Foreskin keratinocyte (primary cell): ENCODE measurements at places on chromosomes 5 and 9. TPM values are rescaled to one million over a fixed set of nuclear protein-coding genes. Genes with fewer than 3 reads are reported as not detected.
A peak's percentile ranks its signal among the peaks of the same experiment; 100 is the strongest.

- DNase-seq = peak; percentile 25
Measured at GRCh38 chr5:44862808-44863207, 54.1 kb downstream of the MRPS30 start.

- no peak for DNase-seq
Measured at GRCh38 chr5:165497707-165498106, 1992.3 kb downstream of the MAT2B start.

DNA sequence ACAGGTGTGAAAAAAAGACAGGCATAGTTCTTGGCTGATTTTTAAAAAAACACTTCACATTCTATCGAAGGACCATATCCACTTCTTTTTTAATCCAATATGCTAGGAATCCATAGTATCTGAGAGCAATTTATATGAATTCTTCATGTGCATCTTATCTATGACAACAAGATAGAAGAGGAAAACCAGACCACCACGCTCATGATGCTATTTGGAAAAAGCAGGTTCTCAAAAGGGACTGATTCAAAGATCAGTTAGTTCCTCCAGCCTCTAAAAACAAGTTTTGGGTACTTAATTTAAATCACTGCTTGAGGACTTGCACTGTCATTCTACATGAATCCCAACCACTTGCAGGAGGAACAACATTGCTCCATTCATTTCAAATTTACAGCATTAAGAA is 6.3 kb downstream of the MEF2C start:
- DNase-seq = no peak

- DNase-seq = no peak
Measured at GRCh38 chr5:152124409-152125041, 199.9 kb upstream of the GLRA1 start.

DNA sequence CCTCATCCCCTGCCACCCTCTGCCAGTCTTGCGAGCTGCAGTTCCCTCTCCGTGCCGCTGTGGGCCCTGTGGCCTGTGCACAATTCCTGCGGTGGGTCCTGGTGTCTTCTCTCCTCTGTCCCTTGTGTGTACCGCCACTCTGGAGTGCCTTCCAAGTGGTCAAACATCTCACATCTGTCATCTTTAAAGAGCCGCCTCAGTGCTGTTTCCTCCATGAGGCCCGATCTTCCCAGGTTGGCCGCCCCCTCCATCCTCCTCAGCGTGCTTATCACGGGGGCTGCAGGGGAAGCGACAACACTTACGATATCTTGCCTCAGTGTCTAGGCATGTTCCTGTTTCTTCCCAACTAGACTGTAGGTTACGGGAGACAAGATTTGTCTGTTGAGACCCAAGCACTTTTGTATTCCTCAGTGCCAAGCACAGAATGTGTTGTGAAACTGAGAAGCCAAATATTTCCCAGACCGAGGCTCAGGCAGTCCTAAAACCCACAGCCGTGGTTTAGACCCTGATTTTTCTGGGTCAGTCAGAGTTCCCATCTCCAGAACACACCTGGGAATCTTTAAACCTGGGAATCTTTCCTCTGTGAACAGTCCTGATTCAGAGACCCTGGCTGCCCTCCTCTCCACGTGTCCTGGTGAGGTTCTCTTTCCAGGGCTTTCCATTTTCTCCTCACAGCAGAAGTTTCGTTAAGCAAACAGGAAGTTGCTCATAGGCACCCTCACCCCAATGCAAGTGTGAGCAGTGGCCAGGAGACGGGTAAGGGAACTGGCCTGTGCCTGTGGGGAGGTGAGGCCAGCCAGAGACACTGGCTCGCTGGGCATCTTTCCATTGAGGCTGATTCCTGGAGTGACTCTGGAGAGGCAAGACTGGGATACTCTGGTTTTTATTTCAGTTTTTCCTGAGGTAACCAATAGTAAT is 28.8 kb downstream of the SLC46A2 start:
- no peak for DNase-seq

- DNase-seq = peak; percentile 24
Measured at GRCh38 chr5:5483880-5484598, 61.6 kb downstream of the ICE1 start.

DNA sequence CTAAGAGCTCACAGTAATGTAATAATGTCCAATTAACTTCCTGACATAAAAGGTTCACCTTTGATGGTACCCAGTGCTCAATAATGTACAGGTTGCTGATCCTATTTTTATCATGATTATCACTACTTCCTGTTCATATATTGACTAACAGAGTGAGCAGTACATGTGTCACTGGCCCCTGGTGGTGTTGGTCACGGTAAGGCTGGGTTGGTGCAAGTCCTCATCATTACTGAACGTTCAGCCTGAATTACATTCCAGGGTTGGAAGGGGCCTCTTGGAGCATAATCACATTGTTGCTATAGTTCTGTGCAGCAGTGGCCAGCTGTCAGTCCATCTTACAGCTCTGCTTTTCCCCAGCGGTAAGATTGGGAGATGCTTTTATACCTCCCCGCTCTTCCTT is 24.2 kb upstream of the CKMT2 start:
- DNase-seq = peak; percentile 18

- DNase-seq = no peak
Measured at GRCh38 chr9:75120686-75121085, 32.4 kb downstream of the OSTF1 start.

- DNase-seq = no peak
Measured at GRCh38 chr5:39531306-39531705, 106.5 kb upstream of the DAB2 start.

GRCh38 chr9:126363847-126364671 is 37.4 kb downstream of the MVB12B start:
- peak; percentile 70 for DNase-seq

GRCh38 chr9:119675951-119676350 is 306.7 kb upstream of the BRINP1 start:
- DNase-seq = no peak

DNA sequence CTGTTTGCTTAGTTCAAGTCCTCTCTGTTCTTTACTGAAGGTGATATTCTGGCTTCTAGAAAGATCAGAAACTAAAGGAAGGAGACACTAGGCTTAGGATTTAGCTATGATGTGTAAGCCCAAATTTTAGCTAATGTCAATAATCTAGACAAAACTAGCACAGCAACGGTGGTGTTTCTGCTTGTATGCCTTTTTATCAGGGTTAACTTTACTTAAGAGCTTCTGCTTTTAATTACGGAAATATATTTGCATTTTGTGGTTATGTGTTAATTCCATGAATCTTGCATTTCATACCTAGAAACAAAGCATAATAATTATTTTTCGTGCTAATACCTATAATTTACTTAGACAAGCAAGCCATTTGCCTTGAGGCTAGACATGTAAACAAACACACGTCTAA is 96.1 kb downstream of the PAX5 start:
- DNase-seq = no peak

GRCh38 chr5:125865166-125865815 is 557.9 kb upstream of the GRAMD2B start:
- peak; percentile 36 for DNase-seq

GRCh38 chr9:71303351-71303750 is 181.9 kb upstream of the TRPM3 start:
- DNase-seq = peak; percentile 47

DNA sequence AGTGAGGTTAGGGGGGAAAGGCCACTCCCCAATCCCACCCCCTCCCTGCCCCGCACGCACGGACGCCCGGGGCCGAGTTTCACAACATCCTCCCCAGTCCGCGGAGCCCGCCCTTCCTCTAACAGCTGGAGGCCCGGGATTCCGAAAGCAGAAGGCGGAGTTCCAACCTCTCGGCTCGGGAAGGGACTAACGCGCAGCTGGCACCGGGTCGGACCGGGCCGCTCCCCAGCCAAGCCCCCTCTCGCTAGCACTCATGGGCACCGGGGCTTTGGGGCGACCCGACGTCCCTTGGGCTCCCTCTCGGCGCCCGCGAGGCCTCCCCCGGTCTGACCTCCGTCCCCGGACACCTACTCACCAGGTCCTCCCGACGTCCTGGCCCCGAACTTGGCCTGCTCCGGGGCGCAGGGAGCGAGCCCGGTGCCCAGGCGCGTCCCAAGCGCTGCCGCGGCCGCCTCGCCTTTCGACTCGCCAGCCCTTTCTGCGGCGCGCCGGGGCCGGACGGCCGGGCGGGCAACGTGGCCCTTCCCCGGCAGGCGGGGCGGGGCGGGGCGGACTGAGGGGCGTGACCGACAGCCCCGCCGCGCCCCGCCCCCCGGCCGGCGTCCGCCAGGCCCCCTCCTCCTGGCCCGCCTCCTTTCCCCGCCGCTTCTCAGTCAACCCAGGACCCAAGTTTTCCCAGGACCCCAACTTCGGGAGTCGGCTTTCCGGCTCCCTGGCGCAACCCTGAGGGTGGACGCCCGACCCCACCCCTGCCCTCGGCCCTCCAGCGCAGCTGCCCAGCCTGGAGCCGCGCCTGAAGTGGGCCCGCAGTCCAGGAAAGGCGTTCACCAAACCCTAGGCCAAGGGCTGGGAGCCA is at the start of gene MGAT1:
MGAT1 (minus strand) TSS at position 482 of the 856 bp plus-strand sequence. CDS start 9,835 bp downstream, outside the sequence.
- DNase-seq = peak; percentile 56

DNA sequence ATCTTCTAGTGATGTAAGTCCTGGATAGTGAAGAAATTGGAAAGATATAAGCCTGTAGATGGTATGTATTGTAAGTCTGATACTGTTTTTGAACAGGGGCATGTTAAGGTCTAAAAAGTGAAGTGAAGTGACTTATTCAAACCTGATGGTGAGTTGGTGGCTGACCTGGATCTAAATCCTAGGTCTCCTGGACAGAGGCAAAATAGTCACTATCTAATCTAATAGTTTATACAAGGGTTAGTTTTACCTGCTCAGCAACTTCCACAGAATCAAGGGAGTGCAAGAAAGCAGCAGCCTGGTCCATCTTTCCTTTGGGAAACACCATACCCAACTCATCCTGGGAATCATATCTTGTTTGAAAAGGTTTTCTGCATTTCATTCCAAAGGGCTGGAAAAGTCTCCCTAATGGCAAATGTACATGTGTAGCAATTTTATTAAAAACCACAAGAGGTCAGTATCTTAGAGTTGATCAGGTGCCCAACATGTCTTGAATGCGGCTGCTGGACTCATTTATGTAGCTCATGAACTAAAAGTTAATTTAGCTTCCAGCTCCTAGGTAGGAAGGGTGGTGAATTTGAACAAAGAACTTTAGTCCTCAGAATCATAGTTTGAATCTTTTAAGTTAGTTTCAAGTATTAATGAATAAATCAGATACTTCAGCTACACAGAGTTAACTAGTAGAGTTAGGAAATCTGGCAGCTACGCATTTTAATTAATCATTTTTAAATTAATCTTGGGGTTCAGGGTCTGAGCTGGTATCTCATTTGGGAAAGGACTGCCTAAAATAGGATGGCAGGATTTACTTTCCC is 26.0 kb downstream of the SKP2 start:
- DNase-seq = no peak

Gene LEAP2
- 0.63 and 0.71 TPM in 2 replicates for total RNA-seq

Gene PCDHGA7
- under 0.01 and 0.17 TPM in 2 replicates for total RNA-seq

Gene KCNV2
- total RNA-seq = not detected in 2 replicates

Gene CAVIN4
- total RNA-seq = 0.61 and 0.67 TPM in 2 replicates

Gene FAM221B
- not detected in 2 replicates for total RNA-seq
